ENCODE measurements at places on chromosomes 13 and 19.

GRCh38 chr19:46704379-46705076 is 12.4 kb downstream of the PRKD2 start:
- DNase-seq = peak; percentile 75

- DNase-seq = no peak
These were observed 641 bp downstream of the PPP5C start for GRCh38 chr19:46347572-46347883.

DNA sequence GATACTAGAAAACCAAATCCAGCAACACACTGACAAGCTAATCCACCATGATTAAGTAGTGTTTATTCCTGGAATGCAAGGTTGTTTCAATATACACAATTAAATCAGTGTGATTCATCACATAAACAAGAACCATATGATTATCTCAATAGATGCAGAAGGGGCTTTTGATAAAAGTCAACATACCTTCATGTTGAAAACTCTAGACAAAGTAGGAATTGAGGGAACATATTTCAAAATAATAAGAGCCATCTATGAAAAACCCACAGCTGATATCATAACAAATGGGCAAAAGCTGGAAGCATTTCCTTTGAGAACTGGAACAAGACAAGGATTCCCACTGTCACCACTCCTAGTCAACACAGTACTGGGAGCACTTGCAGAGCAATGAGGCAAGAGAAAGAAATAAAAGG is 213.6 kb upstream of the CSNK1A1L start:
- DNase-seq = no peak

DNA sequence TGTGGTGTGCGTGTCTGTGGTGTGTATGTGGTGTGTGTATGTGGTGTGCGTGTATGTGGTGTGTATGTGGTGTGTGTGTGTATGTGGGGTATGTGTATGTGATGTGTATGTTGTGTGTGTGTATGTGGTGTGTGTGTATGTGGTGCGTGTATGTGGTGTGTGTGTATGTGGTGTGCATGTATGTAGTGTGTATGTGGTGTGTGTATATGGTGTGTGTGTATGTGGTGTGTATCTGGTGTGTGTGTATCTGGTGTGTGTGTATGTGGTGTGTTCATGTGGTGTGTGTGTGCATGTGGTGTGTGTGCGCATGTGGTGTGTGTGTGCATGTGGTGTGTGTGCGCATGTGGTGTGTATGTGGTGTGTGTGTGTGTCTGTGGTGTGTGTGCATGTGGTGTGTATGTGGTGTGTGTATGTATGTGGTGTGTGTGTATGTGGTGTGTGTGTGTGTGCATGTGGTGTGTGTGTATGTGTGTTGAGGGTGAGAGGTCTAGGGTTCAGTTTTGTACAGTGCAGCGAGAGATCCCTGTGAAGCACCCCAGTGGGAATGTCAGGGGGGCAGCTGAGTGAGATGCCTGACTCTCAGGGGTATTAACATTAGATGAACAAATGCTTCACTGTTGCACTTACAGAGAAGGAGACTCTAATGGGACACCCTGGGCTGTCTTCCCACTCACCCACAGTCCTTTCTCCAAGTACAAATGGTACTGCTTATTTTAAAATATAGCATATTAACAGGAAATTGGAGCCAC is 61.3 kb upstream of the MEDAG start:
- DNase-seq = no peak

DNA sequence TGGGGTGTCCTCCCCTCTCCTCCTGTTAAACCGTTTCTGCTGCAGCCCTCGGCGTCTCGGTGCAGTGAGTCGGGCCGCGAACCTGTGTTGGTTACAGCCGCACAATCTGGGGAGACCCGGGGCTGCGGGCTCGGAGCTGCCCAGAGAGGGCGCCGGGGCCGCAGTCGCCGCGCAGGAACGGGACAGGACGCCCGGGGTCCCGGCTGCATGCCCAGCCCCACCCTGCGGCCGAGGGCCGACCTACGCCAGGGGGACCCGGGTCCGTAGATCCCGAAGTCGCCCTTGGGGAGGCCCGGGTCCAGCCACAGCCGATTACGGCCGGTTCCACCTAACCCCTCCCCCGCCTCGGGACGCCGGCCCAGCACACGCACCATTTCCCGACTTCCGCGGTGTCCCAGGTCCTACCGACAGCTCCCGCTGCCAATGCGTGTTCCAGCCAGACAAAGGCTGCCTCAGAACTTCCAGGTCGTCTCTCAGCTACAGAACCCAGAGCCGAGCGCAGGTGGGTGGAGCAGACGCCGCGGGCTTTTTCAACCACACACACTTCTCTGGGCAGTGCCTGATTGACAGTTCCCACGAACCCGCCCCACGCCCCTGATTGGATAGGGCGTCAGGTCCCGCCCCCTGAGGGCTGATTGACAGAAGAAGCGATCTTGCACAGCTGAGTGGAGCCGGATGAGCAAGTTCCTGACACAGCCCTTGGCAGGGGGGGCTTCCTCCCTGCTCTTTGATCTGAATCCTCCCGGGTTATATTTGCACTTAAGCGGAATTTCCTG is at the start of gene ZNF443:
ZNF443 (minus strand) TSS at position 481 of the 776 bp plus-strand sequence; CDS start at position 374, 107 bp downstream.
- peak; percentile 99 for DNase-seq

- DNase-seq = no peak
These were observed 21.7 kb upstream of the MIER2 start for GRCh38 chr19:366205-366783.

- no peak for DNase-seq
These were observed 16.2 kb upstream of the MBNL2 start for GRCh38 chr13:97205982-97206381.

DNA sequence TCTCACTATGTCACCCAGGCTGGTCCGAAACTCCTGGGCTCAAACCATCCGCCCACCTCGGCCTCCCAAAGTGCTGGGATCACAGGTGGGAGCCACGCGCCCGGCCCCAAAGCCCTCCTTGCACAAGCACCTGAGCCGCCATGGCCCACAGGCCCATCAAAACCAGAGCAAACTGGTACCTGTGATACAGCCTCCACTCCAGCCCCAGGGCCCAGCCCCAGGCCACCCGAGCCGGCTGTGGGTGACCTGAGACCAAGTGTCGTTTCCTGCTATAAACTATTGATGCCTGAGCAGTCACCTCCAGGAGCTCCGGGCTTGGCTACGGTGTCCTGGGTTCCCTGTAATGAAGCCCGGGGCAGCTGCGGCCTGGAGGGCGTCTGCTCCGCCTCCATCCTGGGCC is 9.7 kb upstream of the PTBP1 start:
- DNase-seq = no peak

DNA sequence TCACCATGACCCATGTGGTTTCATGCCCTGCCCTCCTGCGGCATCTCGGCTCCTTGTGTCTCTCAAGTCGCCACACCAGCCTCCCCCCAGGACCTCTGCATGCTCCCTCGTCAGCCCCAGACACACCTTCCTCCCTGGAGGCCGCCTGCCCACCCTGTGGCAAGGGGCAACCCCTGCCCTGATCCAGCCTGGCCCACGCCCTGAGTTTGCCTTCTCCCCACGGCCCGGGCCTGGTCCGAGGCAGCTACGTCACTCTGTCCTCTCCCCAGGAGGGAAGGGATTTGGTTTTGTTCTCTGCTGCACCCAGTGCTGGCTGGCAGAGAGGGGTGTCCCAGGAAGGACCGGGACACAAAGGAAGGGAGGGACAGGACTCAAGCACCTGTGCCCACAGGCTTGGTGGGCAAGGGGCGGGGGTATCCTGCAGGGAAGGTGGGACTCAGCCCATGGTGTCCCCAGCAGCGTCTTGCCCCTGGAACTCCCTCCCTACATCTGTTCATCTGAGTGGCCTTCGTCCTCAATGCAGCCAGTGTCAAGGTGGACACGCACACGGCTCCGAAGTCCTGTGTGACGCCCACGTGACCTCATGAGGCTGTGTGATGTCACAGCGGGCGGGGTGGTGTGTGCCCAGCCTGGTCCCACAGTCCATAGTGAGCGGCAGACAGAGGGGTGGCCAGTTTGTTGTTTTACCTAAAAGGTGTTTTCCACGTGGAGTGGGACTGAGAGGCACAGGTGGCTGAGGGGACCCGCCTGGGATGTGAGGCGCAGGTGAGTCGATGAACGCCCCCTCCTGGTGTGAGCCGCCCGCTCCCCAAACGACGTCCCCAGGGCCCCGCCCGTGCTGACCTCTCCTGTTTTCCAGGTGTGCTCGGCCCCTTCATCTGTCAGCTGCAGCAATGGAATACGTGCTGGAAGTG is at the start of gene TEX29:
TEX29 (plus strand) TSS at position 645 of the 914 bp plus-strand sequence; CDS start at position 894, 249 bp downstream.
- no peak for DNase-seq

- DNase-seq = no peak
These were observed 114.3 kb downstream of the TEX26 start for GRCh38 chr13:31046711-31047279.

- no peak for DNase-seq
These were observed 41.2 kb downstream of the USP12 start for GRCh38 chr13:27130223-27130978.

DNA sequence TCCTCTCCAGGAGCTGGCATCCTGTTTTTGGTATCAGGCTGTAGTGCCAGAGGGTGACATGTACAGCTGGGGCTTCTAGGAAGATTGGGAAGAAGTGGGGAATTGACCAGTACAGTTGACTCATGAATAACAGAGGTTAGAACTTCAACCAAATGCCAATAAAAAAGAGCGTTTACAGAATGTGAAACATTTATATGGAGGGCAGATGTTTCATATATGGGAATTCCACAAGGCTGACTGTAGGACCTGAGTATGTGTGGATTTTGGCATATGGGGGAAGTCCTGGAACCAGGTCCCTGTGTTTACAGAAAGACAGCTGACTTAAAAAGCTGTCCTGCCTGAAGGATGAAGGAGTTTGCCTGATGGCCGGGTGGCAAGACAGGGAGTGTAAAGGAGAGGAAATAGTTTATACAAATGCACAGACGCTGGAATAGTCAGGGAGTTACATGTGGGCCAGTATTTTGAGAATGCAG is 5.2 kb downstream of the CHAMP1 start:
- DNase-seq = no peak

DNA sequence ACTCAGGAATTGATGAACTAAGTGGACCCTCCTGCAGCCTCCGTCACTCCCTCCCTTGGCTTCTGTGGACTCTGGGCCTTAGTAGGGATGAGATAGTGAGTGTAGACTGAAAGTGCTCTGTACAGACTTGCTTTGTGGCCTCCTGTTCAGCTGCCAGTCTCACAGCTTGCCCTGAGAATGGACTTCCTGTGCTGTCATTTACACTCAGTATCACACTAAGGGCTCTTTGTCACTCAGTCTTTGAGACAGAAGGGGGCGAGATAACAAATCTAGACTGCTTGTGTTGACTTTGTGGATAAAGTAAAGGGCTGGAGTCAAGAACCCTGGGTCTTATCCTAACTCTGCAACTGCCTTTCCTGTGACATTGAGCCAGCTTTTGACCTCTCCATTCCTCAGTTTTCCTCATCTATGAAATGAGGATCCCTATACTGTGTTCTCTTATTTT is 21.0 kb upstream of the SPRY2 start:
- DNase-seq = no peak

- no peak for DNase-seq
These were observed 84.4 kb downstream of the DNAJC15 start for GRCh38 chr13:43107780-43108179.

GRCh38 chr19:46981286-46981945 is 38.2 kb upstream of the NPAS1 start:
- no peak for DNase-seq

DNA sequence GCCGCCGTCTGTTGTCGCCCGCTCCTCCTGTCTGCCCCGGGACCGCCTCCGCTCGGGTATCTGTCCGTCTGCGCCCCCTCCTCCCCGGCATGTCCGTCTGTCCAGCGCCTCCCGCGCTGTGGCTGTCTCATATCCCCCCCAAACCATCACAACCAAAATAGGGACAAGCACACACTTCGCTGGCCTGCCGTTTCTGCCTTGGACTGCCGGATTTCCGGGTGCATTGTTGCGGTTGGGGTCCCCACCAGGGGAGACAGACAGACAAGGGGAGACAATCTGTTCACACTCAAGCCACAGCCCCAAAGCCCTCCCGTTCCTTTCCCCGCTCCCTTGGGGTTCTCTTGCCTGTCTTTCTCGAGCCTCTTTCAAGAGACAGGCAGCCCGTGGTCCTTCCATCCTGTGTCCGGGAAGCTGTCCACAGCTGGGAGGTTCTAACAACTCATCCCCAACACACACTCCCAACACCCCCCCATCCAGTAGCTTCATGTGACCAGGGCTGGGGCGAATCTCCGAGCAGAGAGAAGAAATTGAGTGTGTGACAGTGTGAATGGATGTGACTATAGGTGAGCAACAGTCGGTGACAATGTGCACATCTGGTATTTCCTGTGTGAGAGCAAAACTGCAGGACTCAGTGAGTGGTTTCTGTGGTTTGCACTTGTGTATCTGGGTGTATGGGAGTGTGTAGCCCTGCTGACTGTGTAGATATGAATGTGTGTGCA is 16.5 kb upstream of the FOSB start:
- DNase-seq = no peak

- DNase-seq = no peak
These were observed 25.4 kb upstream of the SCEL start for GRCh38 chr13:77510156-77510555.

GRCh38 chr19:5697022-5697889 is 7.2 kb downstream of the RPL36 start:
- peak; percentile 24 for DNase-seq

DNA sequence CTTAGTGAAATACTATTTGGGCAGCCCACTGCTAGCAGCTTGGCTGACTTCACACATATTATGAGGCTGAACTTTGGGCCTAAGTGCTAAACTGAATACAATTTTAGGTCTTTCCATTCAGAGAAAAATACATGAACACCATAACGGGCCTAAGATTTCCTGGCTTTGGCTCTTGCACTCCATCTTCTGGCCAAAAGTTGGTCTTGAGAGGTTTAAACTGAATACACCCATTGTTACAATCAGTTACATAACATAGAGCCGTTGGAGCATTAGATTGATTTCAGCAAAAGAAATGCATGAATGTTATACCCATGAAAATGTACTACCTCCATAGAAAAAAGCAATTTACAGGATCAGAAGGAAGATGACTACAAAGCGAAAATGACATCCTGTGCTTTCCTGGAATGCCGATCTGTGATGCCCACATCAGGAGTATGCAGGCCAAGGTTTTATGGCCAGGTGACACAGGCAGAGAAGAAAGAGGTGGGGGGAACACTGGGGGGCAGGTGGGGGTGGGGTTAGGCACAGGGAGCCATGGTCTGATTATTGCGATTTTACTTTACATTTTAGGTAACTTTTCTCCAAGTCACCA is 11.1 kb upstream of the SHISA2 start:
- DNase-seq = no peak

DNA sequence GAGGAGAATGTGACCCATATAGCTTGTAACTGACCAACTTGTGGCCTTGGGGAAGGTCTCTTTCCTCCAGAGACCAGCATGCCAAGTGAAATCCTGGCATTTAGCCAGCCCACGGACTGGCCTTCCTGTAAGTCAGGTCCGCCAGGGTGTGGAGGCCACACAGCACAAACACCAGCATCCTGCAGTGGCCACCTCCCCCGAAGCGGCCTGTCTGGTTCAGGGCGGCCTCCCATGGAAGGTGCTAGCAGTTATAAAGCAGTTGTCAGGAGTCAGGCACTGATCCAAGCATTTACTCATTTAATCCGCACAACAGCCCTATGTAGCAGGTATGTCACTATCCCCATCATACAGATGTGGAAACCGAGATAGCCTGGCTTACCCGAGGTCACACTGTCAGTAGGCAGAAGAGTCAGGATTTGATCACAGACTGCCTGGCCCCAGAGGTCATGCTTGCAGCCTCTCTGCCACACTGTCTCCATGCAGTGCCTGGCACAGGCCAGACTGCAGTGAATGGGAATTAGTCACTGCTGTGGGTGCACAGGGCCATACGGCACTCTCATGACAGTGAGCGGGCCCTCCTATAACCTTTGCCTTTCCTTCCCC is 36.7 kb downstream of the CAPN12 start:
- DNase-seq = peak; percentile 88
